ENCODE measurements at places on chromosomes 16 and 17.

GRCh38 chr17:2222901-2223616, 80.5 kb downstream of the SMG6 start:
- peak; percentile 55 for DNase-seq

- peak; percentile 66 for DNase-seq
Measured at GRCh38 chr17:44354582-44355561, 8.8 kb downstream of the FAM171A2 start.

DNA sequence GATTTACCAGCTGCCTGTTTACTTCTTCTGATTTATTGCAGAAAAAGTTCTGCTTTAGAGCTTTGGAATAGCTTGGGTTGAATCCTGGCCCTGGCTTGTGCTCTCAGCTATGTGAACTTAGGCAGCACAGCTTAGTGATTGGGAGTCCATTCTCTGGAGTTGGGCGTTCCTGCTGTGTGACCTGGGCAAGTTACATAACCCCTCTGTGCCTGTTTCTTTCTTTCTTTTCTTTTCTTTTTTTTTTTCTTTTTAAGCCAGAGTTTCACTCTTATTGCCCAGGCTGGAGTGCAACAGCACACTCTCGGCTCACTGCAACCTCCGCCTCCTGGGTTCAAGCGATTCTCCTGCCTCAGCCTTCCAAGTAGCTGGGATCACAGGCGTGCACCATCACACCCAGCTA, 51.5 kb upstream of the AQP8 start:
- DNase-seq, result no peak

GRCh38 chr16:80936410-80936809, 70.3 kb downstream of the CMC2 start:
- no peak for DNase-seq

GRCh38 chr17:12744298-12744697, 45.0 kb upstream of the ARHGAP44 start:
- no peak for DNase-seq

- DNase-seq, result no peak
Measured at GRCh38 chr17:42685831-42686230, 3.5 kb downstream of the CNTNAP1 start.

DNA sequence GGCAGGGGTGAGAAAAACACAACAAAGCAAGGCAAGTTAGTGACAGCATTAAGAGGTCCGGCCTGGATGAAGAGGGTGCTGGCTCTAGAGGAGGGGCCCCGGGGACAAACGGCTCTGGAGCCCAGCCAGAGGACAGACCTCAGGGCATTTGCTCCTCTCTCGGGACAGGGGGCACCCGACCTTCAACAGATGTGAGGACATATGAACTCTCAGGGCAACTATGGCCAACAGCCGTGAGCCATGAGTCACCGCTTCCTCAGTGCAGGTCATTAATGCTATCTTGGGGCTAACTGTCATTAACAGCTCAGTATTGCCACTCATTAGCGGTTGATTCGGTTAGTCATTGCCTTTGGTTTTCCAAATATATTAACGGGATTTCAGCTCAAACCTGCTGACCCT, 9.7 kb upstream of the ARL5C start:
- DNase-seq, result no peak

GRCh38 chr17:45146890-45147580, 1.2 kb upstream of the HEXIM1 start:
- peak; percentile 55 for DNase-seq

DNA sequence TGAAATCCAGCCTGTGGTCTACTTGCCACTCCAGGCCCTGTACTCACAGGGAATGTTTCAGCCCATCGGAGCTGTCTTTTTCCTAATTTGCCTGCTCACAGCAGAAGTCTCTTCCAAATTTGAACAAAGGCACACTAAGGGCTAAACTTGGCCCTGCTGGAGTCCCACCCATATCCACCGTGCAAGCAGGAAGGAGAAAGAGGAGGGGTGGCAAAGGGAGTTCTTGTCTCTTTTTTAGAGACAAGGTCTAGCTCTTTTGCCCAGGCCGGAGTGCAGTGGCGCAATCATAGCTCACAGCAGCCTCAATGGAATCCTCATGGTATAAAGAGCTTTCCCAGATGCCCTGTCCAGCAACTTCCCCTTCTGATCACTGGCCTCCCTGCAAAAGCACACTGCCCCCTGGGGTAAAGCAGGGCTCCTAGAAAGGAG, 2.7 kb upstream of the PRM1 start:
- DNase-seq, result no peak

GRCh38 chr16:9275377-9275776, 183.9 kb downstream of the HAPSTR1 start:
- DNase-seq, result no peak

GRCh38 chr17:29649359-29649758, 26.6 kb upstream of the CORO6 start:
- no peak for DNase-seq

DNA sequence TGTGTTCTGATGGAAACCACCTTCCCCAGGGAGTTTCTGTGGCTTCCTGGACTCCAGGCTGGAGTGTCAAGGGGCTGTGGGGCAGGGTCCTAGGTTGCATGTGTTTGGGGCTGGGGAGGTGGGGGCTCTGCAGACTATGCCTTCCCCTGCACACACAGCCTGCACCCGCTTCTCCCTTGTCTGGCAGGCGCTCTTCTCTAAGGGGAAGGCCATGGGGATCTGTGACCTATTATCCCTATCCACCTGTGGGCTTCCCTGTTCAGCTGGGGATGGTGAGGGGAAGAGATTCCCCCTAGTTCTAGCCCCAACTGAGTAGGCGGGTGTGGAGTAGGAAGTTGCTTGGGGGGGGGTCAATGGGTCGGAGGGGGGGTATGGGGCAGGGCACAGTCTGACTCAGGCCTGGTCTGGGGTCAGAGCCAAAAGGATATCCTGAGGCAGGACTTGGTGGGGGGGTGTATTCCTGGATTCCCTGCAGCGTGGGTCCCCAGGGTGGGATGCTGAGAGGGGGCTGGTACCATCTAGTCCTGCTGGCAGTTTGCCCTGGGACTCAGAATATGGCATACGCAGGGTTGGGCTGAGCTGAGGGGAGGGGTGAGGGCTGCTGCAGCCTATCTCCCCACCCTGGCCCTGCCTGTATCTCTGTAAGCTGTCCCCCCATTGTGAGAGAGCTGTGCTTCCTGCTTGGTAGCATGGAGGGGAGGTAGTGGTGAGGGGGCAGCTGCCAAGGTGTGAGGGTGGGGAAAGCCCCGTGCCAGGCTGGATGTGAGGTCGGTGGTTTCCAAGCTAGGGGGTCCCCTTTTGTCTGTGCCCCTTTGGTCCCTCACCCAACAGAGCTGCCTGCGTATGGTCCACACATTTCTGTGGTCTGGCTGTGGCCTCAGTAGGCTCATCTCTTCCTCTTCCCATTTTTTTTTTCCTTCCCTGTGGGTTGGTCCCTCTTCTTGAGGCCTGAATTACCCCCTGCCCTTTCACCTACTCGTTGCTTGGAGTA, 14.7 kb downstream of the RARA start:
- peak; percentile 77 for DNase-seq

DNA sequence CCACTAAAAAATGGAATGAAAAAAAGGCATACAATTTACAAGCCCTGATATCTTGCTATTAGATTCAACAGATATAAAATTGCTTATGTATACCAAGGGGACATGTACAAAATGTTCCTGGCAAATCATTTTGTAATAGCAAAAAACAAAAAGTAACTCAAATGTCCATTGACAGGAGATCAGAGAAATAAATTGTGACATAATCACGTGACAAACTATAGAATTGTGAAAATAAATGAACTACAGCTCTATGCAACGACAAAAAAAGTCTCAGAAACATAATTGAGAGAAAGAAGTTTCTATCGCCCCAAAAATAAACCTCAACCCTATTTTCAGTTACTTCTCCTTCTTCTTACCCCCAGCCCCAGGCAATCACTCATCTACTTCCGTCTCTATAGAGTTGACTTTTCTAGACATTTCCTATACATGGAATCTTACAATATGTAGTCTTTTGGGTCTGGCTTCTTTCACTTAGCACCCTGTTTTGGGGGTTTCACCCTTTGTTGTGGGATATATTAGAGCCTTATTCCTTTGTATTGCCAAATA, 12.1 kb upstream of the ACE start:
- no peak for DNase-seq

DNA sequence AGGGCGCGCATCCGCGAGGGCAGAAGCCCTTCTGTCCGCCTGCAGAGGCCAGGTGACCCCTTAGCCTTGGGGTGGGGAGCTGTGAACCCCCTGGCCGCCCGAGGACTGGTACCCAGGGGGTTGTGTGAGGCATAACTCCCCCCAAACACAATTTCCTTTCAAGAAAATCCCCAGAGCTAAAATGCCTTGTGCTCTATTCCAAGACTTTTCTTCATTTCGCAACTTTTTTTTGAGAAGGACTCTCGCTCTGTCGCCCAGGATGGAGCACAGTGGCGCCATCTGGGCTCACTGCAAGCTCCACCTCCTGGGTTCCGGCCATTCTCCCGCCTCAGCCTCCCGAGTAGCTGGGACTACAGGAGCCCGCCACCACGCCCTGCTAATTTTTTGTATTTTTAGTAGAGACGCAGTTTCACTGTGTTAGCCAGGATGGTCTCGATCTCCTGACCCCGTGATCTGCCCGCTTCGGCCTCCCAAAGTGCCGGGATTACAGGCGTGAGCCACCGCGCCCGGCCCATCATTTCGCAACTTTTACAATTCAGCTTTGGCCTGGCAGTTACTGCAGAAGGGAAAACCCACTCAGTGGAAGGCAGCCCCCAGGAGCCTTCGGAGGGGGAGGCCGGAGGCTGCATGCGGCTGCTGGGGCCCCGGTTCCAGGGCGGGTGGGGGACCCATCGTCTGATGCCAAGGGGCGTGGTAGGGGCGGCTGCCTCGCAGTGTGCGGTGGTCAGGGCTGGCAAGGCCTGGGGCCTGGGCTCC, 963 bp upstream of the APRT start:
- DNase-seq, result no peak

- DNase-seq, result no peak
Measured at GRCh38 chr16:58481226-58481869, 18.6 kb upstream of the NDRG4 start.

DNA sequence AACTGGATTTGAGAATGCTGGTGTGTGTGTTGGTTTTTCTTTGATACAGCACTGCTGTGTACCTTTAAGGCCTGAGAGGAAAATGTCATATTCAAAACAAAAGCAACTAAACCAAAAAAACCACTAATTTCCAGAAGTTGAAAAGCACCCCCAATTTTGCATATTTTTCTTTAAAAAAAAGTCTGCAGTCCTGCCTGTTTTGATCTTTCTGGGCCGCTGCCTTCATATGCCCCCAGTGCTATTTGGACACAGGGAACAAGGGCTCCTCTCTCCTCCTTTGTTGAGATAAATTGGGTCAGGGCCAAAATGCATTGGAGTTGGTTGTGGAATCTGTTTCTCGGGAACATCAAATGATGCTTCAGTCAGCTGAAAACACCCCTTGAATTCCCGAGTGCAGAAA, 26.9 kb downstream of the GPT2 start:
- no peak for DNase-seq

GRCh38 chr17:73010414-73010813, 82.1 kb downstream of the SLC39A11 start:
- DNase-seq, result no peak

Measured in AG20443 (cell line).